ENCODE measurements at places on chromosomes 5 and 9.

DNA sequence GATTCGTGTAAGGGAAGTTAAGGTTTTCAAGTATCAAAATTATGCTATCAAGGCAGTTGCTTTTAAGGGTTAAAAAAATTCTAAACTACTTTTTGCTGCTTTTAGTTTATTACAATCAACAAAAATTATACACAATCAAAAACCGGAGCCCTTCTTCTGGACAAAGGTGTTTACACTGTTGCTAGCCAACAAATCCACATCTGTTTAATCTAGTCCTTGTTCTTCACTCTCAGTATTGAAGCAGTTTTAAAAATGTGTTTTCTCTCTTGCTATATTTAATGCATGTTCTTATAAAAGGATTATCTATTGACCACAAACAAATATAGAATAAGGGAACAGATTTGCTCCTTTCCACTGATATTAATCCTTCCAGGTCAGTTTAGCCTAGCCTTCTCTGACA lies 2.5 kb downstream of the FEM1C start:
- DNase-seq, result no peak

DNA sequence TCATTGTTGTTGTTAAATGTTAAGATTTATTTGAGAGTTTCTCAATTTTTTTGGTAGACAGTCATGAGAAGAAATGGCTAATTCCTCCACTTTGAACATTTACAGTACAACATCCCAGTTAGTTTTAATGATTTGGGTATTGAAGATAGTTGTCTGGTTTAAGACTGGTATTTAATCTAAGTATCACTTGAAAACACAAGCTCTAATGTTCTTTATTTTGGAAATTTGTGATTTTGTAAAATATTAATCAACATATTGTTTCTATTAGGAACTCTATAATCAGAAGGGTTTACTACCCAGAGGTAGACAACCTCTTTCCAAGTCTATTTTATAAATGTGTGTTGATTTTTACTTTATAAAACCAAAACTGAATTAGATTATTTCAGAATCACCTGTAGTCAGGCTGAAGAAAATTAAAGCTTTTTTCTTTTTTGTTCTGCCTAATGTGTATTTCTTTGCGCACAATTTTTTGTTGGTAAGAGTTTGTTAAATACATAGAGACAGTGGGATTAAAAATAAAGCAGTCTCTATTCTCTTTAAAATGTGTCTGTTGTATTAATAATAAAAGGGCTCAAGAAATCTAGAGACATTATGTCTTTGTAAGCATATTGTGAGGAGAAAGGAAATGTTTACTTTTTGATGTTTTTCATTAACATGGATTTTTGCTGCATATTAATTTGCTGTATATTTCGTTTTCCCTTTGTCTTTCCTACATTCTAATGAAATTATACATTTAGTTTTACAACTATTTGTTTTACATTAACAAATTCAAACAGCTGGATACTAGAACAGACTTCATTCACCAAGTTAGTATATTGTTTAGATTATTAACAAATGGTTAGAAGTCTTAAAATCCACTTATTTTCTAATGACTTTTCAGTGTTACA lies 3.9 kb upstream of the PURA start:
- DNase-seq, result no peak

DNA sequence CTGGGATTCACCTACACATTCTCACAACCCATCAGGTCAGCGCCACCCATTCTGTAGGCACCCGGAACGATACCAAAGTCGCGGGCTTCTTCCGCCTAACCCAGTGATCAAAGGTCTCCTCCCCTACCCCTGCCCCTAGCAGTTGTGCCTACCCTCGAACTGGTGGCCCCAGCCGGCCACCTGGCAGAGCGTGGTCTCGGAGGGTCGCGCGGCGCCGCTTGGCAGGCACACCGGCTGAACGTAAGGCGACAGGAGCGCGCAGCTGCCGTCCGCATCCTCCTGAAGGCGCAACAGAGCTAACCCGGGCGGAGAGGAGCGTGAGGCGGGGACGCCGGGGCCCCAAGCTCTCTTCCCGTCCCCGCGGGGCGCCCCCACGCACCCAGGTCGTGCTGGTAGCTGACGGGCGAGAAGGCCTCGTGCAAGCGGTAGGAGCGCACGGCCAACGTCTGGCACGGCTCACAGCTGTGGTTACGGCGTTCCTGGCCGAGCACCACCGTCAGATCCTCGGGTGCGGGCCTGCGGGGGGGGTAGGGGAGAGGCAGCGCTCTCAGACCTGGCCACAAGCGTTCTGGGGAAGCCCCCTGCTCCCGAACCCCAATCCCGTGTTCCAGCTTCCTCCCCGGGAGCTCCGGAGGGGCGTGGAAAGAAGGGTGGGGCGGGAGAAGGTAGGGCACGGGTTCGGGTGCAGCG lies 2.8 kb upstream of the PFN3 start:
- no peak for DNase-seq

DNA sequence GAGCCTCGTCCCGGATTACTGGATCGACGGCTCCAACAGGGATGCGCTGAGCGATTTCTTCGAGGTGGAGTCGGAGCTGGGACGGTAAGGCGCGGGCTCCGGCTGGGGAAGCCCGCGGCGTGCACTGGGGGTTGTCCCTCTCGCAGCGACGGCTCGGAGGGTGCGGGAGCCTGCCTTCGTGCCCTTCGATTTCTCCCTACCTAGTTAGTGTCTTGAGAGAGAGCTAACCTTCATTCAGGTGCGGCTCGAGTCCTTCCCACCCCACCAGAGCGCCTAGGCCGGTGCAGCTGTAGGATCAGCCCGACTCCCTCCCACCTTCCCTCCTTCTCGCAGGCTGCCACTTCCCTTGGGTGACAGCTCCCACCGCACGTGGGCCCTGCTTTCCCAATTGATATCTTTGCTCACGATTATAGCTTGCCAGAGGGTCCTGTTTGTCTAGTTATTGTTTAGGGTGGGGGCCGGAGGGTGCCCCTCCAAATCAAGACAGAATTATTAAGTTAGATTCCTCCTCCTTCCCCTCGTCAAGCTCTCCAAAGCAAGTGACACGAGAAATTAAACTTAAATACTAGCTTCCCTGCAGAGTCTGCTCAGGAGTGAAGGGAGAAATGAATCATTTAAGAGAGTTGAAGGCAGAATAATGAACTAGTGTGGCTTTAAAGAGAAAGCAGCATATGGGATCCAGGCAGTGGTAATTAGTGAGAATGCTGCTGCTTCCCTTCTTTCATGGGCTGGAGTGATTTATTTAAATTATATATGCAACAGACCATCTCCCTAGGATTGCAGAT lies 569 bp downstream of the CAMK4 start:
- DNase-seq, result no peak

GRCh38 chr9:37382161-37382981 lies 40.1 kb upstream of the GRHPR start:
- no peak for DNase-seq

DNA sequence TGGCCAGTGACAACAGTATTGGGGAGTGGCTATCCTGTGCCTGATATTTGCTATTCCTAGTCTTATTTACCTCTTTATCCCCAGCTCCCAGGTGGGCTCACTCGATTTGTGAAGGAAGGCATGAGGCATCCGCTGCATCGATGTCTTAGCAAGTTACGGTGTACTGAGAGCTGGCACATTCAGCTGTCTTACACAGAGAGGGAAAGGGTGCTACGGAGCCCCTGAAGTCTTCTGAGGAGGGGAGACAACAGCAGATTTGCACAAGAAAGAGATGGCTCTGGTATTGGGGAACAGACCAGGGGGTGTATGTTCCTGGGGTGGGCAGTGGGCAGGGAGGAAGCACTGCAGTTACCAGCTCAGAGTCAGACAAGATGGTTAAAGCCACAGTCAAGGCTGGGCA lies 172.6 kb downstream of the FGF18 start:
- no peak for DNase-seq

- no peak for DNase-seq
Observed at GRCh38 chr9:100555471-100555870, 22.4 kb upstream of the CAVIN4 start.

- DNase-seq, result no peak
Observed at GRCh38 chr5:133360693-133361472, 251.5 kb downstream of the FSTL4 start.

DNA sequence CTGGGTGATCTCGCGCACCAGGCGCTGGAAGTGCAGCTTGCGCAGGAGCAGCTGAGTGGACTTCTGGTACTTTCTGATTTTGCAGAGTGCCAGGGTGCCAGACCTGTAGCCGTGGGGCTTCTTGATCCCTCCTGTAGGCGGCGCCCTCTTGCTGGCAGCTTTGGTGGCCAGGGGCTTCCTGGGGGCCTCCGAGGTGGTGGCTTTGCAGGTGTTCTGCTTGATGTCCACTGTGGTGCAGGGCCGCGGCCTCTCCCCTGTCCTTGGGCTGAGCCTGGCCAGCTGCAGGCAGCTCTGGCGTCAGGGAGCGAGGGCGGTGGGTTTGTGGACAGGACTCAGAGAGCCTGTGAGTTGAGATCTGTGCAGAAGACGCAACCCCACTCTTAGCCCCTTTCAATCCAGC lies 36.1 kb downstream of the TAF11L14 start:
- no peak for DNase-seq

DNA sequence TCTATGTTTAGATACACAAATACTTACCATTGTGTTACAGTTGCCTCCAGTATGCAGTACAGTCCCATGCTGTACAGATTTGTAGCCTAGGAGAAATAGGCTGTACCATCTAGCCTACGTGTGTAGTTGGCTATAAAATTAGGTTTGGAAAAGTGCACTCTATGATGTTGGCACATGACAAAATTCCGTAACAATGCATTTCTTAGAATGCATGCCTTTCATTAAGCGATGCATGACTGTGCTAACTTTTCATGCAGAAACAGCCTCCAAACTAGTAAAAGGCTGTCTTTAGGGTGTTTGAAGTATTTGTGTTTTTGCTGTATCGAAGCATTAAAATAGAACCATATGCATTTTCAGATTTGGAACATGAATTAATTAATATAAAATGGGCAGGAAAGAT lies 157.9 kb downstream of the RMI1 start:
- no peak for DNase-seq

- peak; percentile 44 for DNase-seq
Observed at GRCh38 chr5:6632324-6632887, 438 bp downstream of the NSUN2 start.

DNA sequence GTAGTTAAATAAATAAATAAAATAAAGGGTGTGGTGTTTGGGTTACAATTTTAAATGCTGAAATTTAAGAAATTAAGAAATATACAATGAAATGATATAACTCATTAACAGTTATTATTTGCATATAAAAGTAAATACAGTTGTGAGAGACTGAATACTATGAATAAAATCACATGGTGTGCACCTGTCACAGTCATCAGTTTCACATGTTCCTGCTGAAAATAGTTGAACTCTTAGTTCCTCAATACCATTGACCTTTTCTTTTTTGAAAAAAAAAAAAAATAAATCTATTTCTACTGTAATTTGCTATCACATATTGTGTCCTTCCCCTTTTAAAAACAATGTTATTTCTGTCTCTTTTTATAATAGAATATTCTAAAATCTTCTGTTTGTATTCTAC lies 130.9 kb upstream of the CHD1 start:
- DNase-seq, result no peak

All from HTR-8/SVneo (cell line).